ENCODE measurements at places on chromosomes 1 and 21. TPM values are rescaled to one million over a fixed set of nuclear protein-coding genes. Genes with fewer than 3 reads are reported as not detected.

DNA sequence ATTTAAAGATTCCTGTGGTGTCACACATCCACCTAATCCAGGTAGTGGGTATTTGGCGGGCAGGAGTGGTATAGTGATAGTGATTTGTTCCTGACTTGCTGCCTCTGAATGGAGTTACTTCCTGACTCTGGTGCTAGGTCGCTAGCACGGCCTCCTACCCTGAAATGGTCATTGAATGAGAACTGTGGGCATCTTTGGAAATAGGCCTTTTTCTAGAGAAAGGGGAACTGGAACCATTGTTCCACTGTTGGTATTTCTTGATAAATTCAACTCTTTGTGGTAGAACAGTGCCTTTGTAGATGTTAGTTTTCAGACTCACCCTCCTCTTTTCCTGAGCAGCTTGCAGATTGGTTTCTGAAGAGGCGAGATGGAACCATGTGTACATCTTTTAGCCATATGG is 1.5 kb downstream of the QSOX1 start:
- DNase-seq = no peak

GRCh38 chr1:224525411-224526040 is 90.6 kb upstream of the CNIH3 start:
- no peak for DNase-seq

GRCh38 chr1:158022554-158023312 is 29.3 kb downstream of the KIRREL1 start:
- no peak for DNase-seq

DNA sequence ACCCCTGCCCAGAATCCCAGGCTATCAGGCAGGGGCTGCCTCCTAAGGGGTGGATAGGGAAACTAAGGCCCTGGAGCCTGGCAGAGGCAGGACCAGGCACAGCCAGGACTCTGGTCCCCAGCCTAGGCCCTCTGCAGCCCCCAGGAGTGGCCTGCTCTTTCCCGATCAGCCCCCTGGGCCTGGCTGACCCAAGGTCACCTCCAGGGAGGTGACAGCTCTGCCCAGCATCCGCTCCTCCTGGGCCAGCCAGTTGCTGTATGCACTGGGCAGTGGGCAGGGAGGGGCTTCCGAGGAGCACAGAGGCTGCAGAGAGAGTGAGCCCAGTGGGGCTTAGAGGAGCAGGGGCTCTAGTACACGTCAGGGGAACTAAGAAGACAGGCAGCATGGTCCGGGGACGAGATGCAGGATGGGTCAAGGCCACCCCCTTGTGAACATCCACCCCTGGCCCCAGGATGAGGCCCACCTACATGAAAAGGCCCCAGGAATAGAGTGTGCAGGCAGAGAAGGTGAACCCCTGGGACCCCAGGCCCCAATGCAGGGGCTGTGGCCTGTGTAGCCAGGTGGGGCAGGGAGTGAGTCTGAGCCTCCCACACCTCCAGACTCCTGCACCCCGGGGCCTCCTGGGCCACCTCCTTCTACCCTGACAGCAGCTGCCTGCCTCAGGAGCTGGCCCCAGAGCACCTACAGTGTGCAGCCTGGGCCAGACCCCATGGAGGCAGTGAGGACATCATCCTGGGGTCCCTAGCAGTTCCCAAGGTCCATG is 32.8 kb downstream of the WNT9A start:
- no peak for DNase-seq

DNA sequence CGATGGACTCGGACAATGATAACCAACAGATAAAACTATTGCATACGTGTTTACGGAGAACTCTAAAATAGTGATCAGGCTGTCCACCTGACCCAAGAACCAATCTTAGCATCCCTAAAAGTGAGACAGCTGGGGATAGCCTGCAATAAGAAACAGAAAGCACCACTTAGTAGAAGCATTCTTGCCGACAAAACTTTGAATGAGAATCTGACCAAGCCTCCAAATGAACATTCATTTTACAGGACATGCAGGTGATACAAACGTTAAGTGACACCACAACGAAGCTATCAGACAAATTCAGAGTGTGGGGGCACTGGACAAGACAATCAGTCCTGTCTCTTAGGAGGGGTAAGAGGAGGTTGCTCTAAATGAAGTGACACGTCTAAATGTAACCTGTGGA is 1.2 kb downstream of the PSMG1 start:
- no peak for DNase-seq

DNA sequence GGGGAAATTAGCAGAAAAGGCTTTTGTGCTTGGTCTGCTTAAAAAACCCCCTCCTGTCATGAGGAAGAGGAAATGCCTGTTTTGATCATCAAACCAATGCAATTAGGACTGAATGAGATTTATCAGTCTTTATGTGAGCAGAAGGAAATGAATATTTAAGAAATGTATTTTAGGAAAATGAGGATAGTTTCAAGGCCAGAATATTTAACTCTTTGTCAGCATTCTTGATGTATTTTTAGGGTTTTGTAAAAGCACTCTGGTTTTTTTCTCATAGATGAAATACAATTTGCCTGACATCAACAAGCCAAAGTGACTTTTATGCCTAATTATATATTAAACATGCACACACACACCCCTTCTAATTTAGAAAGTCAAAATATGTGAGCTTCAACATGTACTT is 213.8 kb downstream of the GRIK1 start:
- no peak for DNase-seq

DNA sequence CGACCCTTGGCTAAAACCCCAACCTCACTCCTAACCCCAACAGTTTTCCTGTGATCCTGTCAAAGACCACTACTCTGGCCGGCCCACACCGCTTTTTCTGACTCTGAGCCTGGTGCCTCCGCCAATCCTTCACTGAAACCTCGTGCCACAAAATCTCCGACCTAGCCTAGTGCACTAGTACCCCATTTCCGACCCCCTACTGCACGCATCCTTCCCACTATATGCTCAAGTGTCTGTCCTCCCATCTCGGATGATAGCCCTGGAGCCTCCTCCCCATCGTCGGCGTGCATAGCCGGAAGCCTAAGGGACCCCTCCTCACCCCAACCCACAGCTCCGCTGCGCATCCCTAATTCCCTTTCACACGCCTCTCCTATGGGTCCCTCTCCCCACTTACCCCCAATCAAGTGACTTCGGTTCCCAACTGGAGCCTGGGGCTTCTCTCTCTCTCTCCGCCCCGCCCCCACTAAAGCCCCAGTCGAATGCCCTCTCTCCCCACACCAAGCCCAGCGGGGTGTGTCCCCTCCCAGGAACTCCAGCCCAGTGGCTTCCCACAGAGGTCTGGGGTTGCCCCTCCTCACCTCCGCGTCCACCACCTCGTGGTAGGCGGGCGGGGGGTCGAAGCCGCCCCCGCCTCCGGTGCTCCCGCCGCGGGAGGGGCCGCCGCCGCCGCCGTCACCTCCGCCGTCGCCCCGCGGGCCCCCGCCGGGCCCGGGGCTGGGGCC is 791 bp downstream of the USP24 start:
- no peak for DNase-seq

DNA sequence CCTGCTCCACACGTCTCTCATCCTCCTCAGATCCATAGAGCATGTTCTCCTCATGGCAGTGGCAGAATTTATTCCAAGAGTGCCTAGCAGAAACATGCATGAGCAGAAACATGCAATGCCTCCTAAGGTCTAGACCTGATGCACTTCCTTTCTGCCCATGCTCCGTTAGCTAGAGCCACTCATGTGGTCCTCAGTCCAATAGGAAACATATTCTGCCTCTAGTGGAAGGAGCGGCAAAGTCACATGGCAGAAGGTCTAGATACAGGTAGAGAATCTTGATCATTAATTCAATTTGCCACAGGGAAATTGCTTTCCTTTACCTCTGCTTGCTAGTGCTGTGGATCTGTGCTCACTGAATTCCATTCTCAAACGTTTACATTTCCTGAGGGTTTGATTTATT is 130.4 kb downstream of the KIF26B start:
- no peak for DNase-seq

GRCh38 chr1:197933016-197933415 is 15.8 kb downstream of the LHX9 start:
- DNase-seq = no peak

- DNase-seq = peak; percentile 53
These were observed 48.4 kb downstream of the SLC37A1 start for GRCh38 chr21:42561762-42562650.

DNA sequence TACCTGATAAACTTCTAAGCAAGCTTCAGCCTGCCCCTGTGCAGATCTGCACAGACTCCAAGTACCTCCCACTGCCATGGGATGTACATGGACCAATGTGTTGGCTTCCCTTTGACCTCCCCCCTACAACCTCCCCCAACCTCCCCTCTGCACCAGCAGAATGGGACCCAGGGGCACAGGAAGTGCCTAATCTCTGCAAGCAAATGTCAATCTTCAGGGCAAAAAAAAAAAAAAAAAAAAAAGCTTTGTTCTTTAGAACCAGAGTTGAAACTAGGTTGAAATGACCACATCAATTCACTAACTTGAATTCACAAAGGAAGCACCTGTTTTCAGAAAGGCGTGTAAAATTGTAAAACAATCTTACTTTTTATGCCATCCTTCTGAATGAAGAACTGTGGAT is 53.9 kb upstream of the TIAM1 start:
- no peak for DNase-seq

DNA sequence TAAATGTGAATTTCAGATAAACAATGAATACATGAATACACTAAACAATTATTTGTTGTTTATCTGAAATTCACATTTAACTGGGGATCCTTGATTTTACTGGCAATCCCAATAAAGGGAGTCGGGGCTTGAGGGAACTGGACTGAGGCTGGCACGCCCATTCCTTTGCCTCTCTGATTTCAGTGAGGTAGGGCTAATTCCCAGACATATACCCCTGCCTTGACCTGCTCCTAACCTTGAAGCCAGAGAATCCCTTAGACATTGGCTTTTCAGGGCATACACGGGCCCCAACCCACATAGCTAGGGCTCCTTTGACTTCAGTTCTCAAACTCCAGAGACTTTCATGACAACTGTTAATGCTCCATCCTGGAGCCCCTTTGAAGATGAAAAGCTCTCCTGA is 10.8 kb upstream of the UTP25 start:
- DNase-seq = no peak

Gene PADI4
- polyA plus RNA-seq = 0.99 TPM

Gene HEYL
- polyA plus RNA-seq = 21.9 TPM

Gene AADACL3
- polyA plus RNA-seq = not detected

Gene BCAN
- 0.22 TPM for polyA plus RNA-seq

Gene MNDA
- polyA plus RNA-seq = 5.8 TPM

Gene RAB3B
- 6.1 TPM for polyA plus RNA-seq

All from renal cortex interstitium (tissue), 15 donors.